ENCODE measurements at places on chromosomes 7 and 10.

DNA sequence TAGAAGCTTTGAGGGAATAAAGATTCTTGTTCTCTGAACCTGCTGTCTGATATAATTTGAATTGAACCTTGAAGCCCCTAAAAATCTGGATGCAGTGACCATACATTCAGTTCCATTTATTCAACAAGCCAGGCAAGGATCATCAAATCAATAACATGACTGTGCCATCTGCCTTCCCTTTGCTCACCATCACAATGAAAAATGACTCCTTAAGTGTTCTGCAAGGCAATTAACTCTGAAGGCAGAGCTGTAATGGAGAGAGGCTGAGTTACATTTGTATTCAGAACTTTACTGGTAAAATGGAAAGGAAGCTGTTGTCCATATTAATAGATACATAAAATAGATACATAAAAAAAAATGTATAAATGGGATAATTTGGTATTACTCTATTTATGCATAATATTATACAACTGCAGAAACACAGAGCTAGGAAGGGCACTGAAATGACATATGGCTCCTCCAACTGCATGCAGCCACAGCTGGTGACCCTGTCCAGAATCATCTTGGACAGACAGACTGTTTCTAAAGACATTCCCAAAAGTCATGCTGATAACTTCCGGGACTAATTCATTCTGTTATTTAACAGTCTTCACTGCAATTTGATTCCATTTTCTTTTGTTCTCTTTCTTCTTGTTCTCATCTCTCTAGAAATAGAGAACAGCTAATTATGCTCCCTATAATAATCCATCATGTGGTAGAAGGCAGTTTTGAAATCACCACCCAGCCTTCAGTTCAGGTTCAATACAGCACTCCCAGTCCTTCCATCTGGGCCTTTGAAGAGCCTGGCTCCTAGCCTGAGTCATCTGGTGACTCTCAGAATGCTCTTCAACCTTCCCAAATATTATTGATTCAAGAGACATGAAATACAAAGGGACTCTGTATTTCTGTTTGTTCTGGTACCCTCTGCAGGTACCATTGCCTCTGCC lies 412.6 kb downstream of the GFRA1 start:
- no peak for DNase-seq

DNA sequence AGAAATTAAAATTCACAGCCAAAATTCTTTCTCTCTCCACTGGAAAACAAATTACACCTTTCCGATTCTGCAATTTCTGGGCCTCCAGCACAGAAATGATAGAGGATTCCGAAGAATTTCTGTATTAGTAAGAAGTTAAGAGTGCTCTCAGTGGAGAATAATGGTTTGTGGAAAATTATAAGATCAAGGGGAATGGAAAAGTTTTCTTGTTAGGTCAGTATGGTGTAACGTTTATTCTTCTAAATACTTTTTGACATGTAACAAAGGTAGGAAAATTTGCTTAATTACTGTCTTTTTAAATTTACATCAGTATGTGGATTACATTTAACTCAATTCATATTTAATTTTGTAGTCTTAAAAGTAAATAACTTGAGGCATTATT lies 288.3 kb upstream of the NFE2L3 start:
- no peak for DNase-seq

DNA sequence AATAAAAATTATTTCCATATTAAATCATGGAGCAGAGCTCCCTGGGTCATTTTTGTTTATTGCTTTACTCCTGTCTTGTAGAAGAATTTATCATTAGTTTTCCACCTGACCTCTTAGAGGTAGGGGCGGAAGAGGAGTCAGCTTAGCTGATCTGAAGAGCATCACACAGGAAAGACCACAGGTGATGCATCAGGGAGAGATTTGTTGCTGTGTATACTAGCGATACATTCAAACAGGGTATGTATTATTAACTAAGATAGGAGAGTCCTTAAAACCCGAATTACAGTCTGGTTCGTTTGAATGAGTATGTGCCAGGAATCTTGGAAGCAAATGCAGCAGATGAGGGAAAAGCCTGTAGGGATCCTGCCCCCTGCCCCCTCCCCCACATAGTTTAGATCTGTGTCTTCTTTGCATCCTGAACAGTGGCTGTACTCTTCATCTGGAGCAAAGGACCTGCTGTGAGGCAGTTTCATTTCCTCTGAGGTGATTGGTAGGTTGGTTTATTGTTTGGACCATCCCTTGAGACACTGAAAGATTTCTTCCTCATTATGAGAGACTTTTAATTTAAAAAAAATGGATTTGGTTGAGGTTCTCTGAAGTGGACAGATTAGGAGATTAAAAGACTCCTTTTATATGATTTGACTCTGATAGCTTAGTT lies 177.0 kb downstream of the SND1 start:
- DNase-seq, result no peak

GRCh38 chr7:76048668-76048988 lies 722 bp downstream of the MDH2 start:
- no peak for DNase-seq

- DNase-seq, result no peak
Measured at GRCh38 chr10:75705426-75705825, 274.0 kb downstream of the LRMDA start.

GRCh38 chr10:113528876-113529275 lies 24.0 kb upstream of the HABP2 start:
- no peak for DNase-seq

GRCh38 chr7:106537119-106537518 lies 123.8 kb downstream of the CCDC71L start:
- DNase-seq, result no peak

DNA sequence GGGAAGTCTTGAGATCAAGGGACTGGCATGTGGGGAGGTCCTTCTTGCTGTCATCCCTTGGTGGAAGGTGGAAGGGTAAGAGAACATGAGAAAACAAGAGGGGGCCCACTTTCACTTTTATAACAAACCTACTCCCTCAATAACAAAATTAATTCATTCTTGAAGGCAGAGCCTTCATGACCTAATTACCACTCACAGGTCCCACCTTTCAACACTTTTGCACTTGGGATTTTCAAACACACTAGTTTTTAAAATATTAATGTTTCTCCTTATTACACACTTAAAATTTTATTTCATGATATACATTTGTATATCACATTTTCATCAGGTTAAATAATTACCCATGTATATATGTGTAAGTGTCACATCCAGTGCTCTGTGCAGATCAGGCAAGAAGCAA lies 2.0 kb downstream of the ST7 start:
- DNase-seq, result no peak

DNA sequence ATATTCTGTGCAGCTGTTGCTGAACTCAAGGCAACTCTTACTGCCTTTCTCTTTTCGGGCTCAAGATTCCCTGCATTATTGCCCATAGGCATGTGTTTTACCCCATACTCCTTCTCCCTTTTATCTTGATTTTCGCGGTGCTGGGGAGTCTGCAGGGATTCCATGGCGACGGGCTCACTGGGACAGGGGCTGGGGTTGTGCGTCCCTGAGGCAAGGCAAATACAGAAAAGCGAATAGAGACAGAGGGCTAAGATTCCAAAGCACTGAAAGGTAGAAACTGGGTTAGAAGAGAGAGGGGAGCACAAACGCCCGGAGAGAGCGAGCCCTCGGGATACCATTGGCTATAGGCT lies 519 bp upstream of the RPP38 start:
- no peak for DNase-seq

DNA sequence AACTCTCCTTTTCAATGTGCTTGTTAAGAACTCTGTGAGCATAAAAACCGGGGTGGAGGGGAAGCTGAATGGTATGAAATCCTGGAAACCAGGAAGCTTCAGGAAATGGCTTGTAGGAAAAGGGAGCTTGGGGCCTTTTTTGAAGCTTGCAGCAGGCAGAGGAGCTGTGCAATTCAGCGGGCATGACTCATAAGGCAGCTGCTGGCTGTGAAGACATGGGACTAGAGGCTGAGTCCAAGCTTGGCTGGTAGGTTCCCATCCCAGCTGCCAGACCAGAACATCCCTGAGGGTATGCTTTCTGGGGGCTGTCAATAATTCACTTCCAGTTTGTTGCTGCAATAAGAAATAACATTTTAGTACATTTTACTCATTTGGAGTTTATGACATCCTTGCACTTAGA lies 36.8 kb upstream of the CDC14C start:
- no peak for DNase-seq

- DNase-seq, result no peak
Measured at GRCh38 chr10:128662520-128662919, 536.3 kb upstream of the MKI67 start.

- no peak for DNase-seq
Measured at GRCh38 chr10:48324580-48324979, 18.1 kb downstream of the MAPK8 start.

DNA sequence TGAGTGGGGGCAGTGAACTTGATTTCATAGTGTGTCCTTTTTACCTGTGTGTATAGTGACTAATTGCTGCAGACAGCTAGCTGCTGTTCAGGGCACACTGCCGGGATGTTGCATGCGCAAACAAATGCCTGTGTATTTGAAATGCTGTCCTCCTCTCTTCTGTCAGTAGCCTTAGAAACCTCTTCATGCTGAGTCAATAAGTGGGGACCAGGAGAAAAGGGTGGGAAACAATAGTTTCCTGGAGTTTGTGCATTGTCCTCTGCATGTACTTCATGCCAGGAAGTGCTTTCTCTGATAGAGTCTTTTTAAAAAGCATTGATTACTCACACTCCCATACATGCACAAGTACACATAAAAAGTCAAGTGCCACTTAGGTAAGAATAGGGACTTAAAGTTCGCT lies 1183.7 kb upstream of the CELF2 start:
- no peak for DNase-seq

GRCh38 chr7:1511444-1512422 lies 7.5 kb upstream of the INTS1 start:
- DNase-seq, result no peak

DNA sequence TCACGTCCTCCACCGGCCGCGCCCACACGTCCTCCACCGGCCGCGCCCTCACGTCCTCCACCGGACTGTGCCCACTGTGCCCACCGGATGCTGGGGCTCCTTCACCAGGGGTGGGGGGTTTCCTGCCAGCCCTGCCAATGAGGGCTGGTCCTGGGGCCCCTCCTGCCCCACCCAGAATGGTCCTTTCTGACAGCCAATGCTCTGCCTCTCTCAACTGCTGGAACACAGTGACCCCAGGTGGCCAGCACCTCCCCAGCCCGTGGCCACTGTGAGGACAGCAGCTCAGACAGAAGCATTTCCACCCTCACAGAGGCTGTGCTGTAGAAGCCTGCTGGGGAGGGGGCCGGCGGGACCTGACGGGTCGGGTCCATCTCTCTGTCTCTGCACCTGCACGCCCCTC lies 90.1 kb upstream of the DNAAF5 start:
- DNase-seq, result no peak

- no peak for DNase-seq
Measured at GRCh38 chr7:936386-937054, 18.0 kb downstream of the ADAP1 start.

DNA sequence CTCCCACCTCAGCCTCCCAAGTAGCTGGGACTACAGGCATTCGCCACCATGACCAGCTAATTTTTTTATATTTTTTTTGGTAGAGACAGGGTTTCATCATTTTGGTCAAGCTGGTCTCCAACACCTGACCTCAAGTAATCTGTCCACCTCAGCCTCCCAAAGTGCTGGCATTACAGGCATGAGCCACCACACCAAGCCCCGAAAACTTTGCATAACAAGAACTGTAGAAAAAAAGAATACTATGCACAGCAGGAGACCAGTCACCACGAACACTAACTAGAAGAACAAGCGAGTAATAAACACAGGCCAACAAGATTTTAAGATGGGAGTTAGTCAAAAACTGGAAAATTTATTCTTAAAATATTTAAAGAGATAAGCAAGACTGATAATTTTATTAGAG lies 447.0 kb downstream of the ETV1 start:
- no peak for DNase-seq

DNA sequence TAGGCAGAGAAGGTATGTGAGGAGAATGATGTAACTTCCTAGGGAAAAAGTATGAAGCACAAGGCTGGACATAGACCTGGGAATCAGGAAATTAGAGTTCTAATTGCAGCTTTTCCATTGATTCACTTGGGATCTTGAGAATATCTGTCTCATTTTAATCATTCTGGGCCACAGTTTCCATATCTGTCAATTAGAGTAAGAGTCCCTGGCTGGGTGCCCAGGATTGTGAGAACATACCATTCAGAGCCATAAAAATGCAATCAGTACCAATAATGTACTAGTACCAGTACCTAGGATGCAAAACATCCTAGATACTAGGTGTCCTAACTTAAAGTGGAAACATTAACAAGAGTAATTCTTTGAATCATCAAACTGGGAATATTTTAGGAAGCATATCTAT lies 29.6 kb downstream of the CAV1 start:
- no peak for DNase-seq

- DNase-seq, result peak; percentile 6
Measured at GRCh38 chr7:54839575-54840213, 80.7 kb upstream of the SEC61G start.

DNA sequence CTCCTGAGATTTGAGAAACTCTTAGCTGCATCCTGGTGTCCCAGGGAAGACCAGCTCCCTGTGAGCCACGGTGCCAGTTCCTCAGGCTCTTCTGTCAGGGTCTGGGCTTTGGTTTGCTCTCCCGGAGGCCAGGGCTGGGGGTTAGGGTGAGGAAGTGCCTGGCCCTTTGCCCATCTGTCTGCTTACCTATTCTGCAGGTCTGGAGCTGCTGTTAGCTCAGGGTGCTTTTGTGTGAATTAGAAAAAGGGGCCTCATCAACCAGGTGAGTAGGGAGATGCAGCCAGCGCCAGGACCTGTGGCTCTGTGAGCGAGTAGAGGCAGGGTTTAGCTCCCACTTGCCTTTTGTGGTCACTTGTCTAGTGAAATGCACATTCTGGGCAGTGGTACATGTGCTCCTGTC lies 109.4 kb downstream of the DOCK1 start:
- DNase-seq, result no peak

DNA sequence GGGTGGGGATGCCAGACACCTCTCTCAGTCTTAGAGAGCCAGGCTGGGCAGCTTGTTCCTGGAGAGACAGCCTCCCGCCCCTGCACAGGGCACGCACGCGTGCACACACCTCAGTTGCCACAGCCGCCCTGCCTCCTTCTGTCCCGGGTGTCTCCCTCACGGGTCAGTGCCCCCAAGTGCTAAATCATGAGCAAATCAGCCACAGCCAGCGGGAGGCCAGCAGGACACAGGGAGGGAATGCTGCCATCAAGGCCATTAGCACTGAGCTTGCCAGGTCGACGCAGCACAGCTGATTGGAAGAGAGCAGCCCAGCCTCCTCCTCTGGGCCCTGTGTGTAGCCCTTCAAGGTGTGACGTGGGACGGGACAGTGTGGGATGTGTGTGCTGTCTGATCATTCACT lies 130.4 kb downstream of the CDH23 start:
- no peak for DNase-seq

DNA sequence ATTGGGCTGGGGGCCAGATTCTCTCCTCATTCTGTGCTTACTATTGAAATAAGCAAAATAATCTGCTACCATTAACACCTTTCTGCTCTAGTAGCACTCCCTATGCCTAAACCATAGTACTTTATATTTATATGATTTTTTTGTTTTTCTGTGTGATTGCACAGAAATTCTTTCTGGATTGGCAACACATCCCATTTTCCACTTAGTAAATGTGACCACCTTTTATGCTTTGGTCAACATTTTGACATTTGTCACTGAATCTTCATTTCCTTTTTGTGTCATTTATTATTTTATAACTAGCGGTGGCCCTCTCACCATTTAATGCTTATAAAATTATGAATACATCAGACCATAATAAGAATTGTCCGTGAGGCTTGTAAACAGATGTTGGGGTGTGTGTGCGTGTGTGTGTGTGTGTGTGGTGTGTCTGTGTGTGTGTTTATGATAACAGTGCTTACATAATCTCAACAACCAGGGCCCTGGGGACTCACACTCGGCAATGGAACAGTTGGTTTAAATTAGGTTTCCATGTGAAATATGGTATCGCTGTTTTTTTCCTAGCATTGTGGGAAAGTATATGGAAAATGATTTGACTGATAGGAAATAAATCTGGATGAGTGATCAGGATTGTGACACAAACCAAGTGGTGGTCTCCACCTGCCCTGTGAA lies 138.9 kb downstream of the NOC3L start:
- no peak for DNase-seq
